ENCODE measurements at places on chromosomes 3 and 15.

GRCh38 chr3:24686808-24687207 lies 192.2 kb upstream of the THRB start:
- no peak for DNase-seq

GRCh38 chr3:179268400-179269051 lies 17.6 kb upstream of the KCNMB3 start:
- no peak for DNase-seq

GRCh38 chr3:121793078-121793477 lies 41.8 kb downstream of the IQCB1 start:
- no peak for DNase-seq

GRCh38 chr15:96261575-96262034 lies 68.9 kb upstream of the NR2F2 start:
- no peak for DNase-seq

DNA sequence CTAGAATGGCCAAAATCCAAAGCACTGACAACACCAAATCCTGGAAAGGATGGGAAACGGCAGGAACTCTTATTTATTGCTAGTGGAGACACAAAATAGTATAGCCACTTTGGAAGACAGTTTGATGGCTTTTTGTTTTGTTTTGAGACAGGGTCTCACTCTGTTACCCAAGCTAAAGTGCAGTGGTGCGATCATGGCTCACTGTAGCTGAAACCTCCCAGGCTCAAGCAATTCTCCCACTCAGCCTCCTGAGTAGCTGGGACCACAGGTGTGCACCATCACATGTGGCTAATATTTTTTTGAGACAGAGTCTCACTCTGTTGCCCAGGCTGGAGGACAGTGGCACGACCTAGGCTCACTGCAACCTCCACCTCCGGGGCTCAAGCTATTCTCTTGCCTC lies 27.3 kb upstream of the GPR160 start:
- DNase-seq, result no peak

DNA sequence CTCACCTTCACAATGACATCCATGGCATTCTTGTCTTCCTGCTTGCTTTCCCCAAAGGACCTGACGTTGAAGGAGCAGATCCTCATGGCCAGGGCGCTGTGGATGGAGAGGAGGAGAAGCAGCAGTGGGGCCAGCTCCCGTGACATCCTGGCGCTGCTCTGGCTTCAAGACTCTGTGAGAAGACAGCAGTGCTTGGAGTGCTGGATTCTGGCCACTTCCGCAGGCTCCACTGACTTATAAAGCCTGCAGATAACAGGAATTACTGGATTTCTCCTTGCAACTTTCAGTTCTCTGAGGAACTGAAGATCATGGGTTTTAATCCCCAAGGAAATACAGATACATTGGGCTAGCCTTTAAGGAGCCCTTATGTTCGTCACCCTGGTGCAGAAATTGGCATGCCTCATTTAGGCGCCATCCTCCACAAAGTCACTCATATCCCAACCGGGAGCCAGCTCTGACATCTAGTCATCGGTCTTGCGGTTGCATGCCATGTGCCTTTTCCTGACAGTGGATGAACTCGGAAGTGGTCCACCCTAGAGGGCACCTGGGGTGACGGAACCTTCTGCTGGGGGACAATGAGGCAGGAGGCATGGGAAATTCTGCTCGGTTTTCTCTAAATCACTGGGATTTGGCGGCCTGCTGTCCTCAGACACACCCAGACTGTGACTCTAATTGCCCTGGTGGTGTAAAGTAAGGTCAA lies at the start of gene DNASE1L3:
TSS of gene DNASE1L3 (minus strand) at position 212 of the 700 bp plus-strand sequence. CDS start at position 146, 66 bp downstream.
- DNase-seq, result no peak

GRCh38 chr15:60324706-60325438 lies 72.9 kb downstream of the ANXA2 start:
- no peak for DNase-seq

- DNase-seq, result no peak
Measured at GRCh38 chr3:183308751-183309150, 55.7 kb downstream of the B3GNT5 start.

GRCh38 chr3:86282106-86282787 lies 708.7 kb downstream of the VGLL3 start:
- DNase-seq, result no peak

DNA sequence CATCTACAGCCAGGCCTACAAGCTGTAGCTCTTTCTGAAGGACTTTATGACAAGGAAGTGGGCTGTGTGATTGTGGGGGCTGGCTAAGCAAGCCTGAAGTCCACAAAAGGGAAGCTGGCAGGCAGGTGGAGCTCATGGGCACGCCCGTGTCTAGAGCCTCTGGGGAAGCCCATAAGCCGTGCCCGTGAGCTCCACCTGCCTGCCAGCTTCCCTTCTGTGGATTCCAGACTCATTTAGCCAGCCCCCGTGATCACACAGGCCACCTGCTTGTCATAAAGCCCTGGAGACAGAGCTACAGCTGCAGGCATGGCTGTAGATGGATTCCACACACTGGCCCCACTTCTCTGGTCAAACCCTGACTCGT lies 15.2 kb downstream of the EFCC1 start:
- DNase-seq, result no peak

DNA sequence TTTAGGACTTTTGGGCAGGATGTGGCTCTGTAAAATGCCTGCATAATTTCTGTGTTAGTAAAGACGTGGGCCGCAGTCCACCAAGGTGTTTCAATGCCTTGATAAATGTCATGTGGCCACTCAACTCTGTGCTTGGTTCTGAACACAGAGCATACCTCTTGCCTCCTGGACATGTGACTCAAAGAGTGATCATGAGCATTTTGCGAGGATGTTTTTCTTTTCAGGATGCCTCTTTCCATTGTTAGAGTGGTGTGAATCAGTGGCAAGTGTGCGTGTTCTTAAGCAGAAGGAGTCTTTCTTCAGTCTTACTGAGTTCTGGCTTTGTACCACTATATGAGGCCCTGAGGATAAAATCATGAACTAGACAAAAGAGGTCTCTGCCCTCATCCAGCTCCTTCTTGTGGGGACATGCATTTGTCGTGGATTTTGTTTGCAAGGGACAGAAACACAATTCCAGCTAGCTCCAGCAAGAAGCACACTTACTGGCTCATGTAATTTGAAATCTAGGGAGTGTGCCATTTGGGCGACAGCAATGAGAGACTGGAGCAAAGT lies 363.4 kb downstream of the LRTM1 start:
- no peak for DNase-seq

GRCh38 chr3:159669766-159670165 lies 318.9 kb upstream of the IL12A start:
- peak; percentile 26 for DNase-seq

DNA sequence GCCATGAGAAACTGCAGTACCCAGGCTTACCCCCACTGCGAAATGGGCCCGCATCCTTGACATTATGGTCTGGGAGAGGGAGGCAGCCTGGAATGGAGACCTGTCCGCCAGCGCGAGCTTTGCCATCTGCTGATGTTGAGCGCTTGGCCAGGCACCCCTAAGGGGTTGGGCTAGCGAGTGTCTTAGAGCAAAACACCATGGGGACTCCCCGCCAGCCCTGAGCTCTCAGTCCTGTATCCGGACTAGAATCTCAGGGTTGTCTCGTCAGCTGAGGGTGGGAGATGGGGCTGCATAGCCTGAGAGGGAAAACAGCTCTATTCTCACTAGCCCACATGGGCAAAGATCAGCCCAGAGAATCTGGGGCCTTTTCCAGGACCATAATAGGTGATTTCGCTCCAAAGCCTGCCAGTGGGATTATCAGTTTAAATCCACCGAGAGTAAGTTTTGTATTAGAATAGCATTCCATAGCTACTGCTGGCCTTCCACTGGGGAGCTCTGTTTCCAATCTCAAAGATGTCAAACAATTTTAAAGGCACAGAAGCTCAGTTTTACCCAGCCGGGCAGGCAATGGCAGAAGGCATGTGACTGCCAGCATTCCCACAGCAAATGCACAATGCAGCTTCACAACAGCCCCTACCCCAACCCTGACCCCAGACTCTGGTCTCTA lies 167.5 kb upstream of the TPM1 start:
- no peak for DNase-seq

DNA sequence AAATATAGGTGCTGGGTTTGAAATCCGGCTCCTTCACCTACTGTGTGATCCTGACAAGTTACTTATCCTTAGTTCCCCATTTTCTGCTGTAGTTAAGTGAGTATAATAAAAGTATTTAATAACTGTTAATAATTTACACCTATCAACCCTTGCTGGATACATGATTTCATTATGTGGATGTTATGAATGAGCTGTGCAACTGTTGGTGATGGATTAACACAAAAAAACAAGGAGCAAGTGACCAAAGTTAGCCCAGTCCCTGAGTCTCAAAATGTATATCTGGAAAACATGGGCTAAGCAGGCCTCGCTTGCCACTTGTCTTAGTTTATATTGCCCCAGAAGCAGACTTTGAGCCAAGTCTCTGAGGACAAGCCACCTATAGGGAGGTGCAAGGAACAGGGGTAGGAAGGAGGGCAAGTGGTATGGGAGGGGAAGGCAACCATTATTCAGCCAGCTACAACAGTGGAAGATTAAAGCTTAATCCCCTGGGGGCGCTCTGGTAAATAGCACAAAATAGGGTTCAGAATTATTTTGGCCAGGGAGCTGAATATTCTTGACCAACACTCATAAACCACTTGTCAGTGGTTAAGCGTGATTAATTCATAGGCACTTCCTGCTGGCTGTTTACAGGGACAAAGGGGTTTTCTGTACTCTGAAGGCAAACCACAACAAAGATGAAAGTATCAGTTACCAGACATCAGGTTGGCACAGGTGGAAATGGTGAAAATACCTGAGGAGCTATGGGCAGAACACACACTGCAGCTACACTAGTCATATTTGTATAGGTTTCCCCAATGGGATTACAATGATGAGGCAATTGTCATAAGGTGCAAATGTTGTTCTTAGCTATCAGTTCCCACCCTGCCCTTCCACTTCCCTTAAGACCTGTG lies 76.2 kb downstream of the TRIM42 start:
- no peak for DNase-seq

GRCh38 chr3:194168994-194169393 lies 33.0 kb downstream of the HES1 start:
- no peak for DNase-seq

- DNase-seq, result no peak
Measured at GRCh38 chr3:133230195-133230594, 169.7 kb upstream of the BFSP2 start.

DNA sequence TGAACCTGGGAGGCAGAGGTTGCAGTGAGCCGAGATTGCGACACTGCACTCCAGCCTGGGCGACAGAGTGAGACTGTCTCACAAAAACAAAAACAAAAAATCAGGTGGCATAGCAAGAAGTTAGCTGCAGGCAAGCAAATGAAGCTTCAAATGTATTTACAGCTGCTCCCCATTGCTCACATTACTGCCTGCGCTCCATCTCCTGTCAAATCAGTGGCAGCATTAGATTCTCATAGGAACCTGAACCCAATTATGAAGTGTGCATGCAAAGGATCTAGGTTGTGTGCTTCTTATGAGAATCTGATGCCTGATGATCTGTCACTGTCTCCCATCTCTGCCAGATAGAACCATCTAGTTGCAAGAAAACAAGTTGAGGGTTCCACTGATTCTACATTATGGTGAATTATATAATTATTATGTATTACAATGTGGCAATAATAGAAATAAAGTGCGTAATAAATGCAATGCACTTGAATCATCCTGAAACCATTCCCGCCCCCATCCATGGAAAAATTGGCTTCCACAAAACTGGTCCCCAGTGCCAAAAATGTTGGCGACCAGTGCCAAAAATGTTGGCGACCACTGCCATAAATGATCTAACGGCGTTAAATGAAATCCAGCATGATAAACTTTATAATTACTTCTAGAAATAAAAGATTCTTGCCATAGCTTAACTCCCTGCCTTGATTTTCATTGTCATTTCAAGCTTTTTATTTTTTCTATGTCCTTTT lies 616.7 kb upstream of the NAALADL2 start:
- DNase-seq, result no peak

DNA sequence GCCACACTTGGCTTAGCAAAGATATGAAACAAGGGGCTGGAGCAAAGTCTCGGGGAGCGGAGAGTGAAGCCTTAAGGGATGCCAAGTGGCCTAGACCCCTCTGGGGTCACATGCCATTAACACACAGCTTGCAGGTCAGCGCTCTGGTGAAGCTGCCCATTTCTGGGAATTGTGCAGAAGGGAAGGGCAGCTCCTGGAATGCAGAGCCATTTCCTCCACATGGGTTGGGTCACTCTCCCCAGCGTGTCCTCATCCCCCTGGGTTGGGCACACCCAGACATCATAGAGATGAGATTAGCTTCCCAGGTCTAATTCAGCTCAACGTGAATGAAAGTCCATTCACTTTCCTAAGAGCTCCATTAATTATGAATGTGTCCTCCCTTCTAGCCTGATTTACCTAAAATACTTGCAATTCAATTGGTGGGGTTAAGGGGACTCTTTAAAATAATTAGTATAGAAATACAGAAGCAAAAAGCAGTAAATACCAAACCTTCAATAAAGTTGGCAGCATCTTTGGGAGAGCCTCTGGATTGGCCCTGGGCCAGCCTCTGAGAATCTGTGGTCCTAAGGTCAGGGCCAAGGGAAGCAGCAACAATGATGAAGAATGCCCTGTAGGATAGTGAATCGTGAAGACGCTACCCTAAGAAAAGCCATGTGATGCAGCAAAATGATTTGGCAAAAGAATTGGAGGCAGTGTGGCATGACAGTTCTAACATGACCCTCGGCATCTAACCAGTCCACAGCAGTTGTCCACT lies 17.8 kb downstream of the MRAS start:
- no peak for DNase-seq

- DNase-seq, result no peak
Measured at GRCh38 chr3:178086144-178086825, 450.0 kb upstream of the KCNMB2 start.

DNA sequence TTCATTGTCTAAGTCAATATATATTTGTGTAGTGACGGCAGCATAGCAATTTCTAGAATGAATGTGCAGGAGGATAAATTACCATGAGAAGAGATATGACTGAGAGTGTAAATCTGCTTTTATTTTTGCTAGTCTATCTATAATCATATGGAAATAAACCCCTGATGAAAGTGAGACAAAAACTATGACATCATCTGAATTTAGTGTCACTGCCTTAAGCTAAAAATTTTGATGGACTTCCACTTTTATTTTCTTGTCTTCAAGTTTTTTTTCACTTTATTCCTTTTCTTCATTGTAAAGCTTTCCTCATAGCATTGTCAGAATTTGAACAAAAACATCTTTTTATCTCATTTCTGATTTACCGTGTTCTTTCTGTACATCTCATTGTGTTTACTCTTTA lies 242.0 kb downstream of the CHST2 start:
- no peak for DNase-seq

- DNase-seq, result no peak
Measured at GRCh38 chr15:42734076-42734672, 2.8 kb downstream of the CDAN1 start.

DNA sequence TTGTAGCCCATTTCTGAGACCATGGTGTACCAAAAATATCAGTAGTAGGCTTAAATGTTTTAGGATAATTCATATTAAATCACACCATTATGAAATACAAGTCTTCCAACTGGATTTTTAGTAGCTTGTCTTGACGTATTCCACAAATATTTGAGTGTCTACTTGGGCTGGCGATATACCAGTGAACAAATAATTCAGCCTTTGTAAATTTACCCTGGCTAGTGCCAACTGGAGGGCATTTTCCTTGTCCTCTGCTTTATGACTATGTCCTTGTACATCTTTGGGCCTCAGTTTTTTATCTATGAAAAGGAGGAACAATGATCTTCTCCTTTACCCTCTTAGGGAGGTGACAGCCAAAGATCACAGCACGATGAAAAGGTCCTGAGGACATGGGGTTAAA lies 114.8 kb downstream of the FRMD4B start:
- no peak for DNase-seq

GRCh38 chr15:56805466-56806147 lies 72.3 kb upstream of the ZNF280D start:
- DNase-seq, result no peak

All from occipital lobe (tissue), 3 donors.